ENCODE measurements at places on chromosomes 16 and 17.

DNA sequence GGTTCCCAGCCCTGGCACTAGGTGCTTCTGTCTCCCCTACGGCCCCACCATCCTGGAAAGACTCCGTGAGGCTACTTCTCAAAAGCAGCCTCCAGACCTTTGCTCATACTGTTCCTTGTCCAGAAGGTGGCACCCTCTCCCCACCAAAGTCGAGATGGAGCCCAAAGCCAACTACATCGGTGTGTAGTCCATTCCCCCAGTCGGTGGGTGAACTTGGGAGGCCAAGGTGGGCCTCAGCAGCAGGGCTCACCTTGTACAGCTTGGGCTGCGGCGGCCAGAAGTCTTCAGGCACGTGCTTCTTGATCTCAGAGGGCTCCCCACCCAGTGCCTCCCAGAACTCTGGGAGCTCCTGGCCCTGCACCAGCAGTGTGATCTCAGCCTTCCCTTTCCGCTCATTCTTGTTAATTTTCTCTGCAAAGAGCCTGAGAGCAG lies 10.2 kb downstream of the FLII start:
- peak; percentile 71 for DNase-seq

- DNase-seq: no peak
Observed at GRCh38 chr17:10836966-10837590, 809 bp downstream of the PIRT start.

DNA sequence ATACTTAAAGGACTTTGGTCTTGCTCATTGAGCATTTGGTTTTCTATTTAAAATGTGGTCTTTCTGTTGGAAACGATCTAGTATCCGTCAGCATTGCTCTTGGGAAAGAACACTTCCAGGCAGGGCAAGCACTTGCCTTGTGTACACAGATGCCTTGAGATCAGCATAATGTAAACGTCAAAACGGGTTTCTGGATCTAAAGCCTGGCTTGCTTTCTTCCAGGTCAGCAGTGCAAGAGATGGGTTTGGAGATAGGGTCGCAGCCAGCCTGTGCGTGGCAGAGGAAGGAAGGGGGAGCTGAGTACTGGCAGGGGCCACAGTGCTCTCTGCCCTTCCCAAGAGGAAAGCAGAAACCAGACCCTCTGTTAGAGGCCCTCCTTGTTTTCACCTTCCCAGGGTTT lies 175.5 kb downstream of the LGALS9B start:
- DNase-seq: no peak

GRCh38 chr17:80095038-80095843 lies 6.1 kb upstream of the GAA start:
- DNase-seq: no peak

- DNase-seq: no peak
Observed at GRCh38 chr16:49734331-49734730, 121.6 kb downstream of the ZNF423 start.

DNA sequence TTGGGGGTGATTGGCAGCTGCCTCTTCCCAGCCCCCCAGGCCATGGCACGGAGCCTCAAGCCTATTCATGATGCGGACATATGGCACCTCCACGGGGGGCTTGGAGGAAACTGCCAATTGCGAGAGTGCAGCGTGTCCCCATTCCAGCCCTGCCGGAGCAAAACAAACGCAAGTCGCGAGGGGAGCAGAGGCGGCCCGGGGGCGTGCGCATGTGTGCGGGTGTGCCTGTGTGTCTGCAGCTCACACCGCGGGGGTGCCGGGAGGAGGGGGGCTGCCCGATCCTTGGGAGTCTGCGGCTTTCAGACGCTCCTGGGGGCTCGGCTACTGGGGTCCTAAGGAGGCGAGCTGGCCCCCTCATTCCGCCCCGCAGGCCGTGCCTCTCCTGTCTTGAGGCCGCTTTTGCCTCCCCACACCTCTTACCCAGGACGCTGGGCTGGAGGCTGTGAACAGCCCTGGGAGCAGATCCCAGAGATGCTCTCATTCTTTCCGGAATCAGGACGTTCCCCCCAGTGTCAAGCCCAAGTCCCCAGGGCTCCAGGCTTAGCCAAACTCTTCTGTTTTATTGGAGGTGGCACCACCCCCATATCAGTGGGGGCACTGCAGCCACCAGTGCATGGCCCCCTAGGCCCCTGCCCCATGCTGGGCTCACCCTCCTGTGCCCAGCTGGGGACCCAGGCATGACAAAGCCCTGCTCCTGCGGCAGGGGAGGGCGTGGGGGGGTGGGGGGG lies 29.1 kb downstream of the ENDOV start:
- no peak for DNase-seq

DNA sequence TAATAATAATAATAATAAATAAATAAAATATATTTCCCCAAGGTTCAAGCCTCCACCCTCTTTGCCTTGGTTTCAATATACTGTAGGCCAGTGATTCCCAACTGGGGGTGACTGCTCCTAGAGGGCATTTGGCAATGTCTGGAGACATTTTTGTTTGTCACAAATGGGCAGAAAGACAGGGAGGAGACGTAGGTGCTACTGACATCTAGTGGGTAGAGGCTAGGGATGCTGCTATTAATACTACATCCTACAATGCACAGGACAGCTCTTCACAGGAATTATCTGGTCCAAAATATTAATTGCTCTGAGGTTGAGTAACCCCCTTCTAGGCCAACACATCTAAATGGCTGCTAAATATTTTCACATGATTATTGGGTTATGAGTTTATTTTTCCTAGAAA lies 12.8 kb upstream of the PRR14 start:
- DNase-seq: peak; percentile 49

- no peak for DNase-seq
Observed at GRCh38 chr17:60676758-60677307, 818 bp upstream of the BCAS3 start.

- DNase-seq: peak; percentile 83
Observed at GRCh38 chr16:57042157-57043111, 49.9 kb upstream of the CPNE2 start.

GRCh38 chr17:82231312-82231561 lies 2.4 kb downstream of the SLC16A3 start:
- DNase-seq: no peak

DNA sequence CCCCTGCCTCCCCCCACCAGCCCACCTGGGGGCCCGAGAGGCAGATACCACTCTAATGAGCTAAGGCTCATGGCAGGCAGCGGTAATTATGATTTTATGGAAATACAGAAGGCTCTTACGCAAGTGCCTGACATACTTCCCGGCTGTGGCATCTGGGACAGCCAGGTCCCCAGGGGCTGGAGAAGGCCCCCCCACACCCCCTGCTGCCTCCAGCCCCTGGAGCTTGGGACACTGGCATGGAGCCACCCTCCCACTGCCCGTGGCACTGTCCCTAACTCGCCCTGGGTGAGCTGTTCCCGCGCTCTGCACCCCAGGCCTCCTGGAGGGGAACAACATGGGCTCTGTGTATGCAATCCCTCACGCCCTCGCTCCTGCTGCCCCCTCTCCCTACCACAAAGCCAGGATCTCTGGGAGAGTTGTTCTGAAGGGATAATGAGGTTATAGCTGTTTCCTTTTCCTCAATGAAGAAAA lies 5.4 kb upstream of the STAC2 start:
- DNase-seq: no peak

- DNase-seq: peak; percentile 21
Observed at GRCh38 chr17:21194226-21194625, 19.7 kb downstream of the TMEM11 start.

- no peak for DNase-seq
Observed at GRCh38 chr17:11005940-11006339, 168.1 kb upstream of the PIRT start.

DNA sequence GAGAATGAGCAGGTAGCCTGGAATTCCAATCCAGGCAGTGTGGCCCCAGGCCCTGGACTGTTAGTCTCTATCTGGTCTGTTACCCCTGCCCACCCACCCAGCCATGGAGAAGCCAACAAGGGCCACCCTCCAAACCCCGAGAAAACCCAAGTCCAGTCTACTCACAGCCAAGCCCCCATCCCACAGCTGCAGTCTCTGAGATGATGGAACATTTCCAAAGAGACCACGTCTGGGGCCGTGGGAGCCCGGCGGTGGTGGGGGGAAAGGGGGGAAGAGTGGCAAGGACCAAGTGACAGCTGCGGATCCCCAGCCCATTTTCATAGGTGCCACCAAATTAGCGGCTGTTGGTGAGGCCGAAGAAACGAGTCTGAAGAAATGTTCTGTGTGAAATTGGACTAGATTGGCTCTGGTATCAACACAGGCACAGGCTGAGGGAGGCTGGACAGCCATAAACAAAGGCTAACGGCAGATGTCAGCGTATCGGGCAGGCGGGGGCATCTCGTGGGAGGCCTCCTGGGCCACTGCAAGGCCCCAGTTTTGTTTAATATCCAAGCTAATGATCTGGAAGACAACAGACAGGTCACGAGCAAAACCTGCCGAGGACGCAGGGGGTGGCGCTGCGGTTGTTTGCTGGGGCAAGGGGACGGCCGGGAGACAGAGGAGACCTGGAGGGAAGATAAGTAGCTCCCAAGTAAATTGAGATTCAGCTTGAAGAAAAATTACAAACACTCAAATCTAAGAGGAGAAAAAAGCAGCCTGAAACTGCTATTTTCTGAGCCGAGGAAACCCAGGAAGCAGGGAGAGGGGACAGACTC lies 53.4 kb downstream of the RBFOX3 start:
- no peak for DNase-seq

GRCh38 chr17:78458736-78459335 lies 80.4 kb downstream of the PGS1 start:
- no peak for DNase-seq

- no peak for DNase-seq
Observed at GRCh38 chr16:68575082-68575481, 36.0 kb downstream of the ZFP90 start.

GRCh38 chr17:82424001-82424862 lies 5.8 kb upstream of the OGFOD3 start:
- DNase-seq: peak; percentile 49

- no peak for DNase-seq
Observed at GRCh38 chr16:68179855-68180254, 56.1 kb downstream of the ESRP2 start.

DNA sequence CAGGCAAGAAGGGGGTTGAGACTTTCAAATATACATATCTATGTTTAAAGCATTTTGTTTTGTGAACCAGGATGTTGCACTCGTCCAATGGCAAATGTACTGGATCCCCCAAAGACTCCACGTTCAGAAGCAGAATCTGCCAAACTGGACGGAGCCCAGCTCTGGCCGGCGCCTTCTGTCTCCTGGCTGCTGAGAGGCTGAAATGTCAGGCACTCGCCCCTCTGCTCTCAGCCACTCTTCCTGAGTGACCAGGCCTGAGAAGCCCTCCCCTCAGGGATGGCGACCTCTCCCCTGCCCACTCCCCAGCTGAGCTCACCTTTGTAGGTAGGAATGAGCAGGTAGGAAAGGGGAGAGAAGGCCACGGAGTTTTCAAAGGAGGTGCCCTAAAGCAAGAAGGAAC lies 187.5 kb upstream of the FOXF1 start:
- DNase-seq: no peak

- DNase-seq: no peak
Observed at GRCh38 chr17:7419819-7420610, at the start of gene SPEM1. Gene SPEM1, plus strand, starts transcription at chr17:7420324. Its CDS starts 61 bp downstream, at chr17:7420385.

GRCh38 chr17:77880711-77881450 lies 77.6 kb upstream of the TNRC6C start:
- DNase-seq: no peak

DNA sequence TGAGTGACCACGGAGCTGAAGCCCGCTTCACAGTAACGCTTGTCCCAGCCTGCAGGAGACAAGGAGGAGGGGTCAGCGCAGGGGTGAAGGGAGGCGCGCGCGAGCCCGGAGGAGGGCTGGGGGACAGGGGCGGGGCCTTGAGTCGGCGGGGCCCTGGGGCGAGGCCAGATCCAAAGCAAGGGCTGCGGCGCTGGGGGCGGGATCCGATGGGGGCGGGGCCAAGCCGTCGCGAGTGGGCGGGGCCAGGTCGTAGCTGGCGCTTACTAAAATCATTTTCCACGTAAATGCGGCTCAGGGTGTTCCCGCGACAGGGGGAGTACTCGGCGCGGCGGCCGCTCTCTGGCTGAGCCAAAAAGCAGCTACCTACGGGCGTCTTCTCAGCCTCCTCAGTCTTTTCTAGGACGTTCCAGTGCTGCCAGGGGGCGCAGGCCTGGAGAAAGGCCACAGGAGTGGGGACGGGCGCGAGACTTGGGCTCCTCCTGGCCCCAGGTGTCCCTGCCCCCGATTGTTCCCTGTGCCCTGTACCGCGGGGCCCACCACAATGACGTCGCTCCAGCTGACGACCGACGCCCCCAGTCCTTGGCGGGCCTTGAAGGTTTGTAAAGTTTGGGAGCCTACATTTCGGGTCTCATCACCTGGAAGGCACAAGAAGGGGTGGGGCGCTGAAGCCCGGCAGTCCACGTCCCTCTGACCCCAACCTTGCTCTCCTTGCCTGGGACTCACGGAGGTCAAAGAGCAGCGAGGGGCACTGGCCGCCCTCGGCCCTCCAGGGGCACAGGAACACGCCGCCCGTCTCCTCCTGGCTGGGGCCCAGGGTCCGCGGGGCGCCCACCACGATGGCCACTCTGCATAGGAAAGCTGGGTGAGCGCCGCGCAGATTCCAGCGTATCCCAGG lies 3.9 kb downstream of the ITGA2B start:
- DNase-seq: peak; percentile 55

GRCh38 chr16:30551781-30552180 lies 6.4 kb downstream of the ZNF764 start:
- no peak for DNase-seq

DNA sequence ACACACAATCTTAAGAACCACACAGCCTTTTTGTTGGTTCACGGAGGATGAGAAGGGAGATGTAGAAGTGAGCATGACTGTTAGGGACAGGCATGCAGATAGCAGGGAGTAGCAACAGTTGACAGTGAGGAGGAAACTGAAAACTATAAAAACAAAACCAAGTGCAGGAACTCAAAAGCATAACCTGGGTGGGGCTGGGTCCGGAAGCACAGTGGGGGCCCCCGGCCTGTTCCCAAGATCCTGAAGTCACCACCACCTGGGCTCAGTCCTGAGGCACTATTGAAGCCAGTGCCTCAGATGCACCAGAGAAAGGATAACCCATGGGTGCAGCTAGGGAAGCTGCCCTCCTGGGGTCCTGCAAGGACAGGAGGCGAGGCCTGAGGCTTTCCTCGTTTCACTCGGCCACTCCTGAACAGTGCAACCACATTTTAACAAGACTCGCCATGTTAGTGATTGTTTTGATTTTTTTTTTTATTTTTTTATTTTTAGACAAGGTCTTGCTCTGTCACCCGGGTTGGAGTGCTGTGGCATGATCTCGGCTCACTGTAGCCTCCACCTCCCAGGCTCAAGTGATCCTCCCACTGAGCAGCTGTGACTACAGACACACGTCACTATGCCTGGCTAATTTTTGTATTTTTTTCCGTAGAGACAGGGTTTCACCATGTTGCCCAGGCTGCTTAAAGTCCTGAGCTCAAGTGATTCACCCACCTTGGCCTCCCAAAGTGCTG lies 27.7 kb upstream of the CBX4 start:
- peak; percentile 21 for DNase-seq

GRCh38 chr16:20946015-20946629 lies 45.6 kb downstream of the LYRM1 start:
- DNase-seq: no peak

- no peak for DNase-seq
Observed at GRCh38 chr17:74427048-74427762, 4.7 kb upstream of the GPRC5C start.

Measured in iris pigment epithelial cell (primary cell).